Hypothalamus (tissue), 51 donors: ENCODE measurements at places on chromosomes 2 and 18.

DNA sequence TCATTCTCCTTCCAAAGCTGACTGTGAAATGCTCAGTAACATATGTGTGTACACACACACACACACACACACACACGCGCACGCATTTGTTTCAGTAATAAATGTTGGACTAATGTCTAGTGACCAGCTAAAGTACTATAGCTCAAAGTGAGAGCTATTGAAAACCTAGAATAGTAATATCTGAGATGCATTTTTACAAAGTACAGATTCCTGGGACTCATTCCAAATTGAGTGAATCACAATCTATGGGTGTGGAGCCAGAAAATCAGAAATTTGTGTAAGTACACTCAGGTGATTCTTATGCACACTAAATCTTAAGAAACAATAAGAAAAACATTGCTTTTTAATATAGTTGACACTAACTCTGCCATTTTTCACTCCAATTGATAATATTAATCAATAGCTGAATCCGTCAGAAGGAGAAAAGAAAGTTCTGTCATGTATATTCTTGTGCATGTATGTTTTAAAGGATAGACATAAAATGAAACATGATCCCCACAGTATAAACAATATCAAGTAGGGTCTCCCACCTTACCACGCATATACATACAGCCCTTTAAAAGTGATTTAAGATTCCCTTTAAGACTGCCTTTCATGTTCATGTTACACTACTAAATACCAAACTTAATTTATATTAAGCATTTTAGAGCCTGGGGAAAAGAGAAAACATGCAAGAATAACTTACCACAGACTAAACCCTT, 123.5 kb downstream of the ATAD2B start:
- DNase-seq, result no peak

DNA sequence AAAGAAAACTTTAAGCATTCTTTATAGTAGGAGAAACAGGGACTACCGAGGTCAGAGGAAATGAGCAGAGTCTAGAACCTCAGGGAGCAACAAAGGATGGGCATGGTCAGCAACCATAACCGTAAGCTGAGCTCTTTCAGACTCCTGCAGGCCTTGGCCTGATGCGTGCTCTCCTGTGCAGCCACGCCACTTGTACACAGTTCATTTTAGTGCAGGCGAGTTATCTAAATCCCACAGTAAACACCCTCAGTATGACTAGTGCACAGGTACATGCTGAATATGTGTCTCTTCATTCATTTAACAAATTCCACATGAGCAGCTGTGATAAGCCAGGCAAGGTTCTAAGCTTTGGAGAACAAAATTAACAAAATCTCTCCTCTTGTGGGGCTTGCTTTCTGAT, 401.2 kb upstream of the RAB12 start:
- DNase-seq, result no peak

DNA sequence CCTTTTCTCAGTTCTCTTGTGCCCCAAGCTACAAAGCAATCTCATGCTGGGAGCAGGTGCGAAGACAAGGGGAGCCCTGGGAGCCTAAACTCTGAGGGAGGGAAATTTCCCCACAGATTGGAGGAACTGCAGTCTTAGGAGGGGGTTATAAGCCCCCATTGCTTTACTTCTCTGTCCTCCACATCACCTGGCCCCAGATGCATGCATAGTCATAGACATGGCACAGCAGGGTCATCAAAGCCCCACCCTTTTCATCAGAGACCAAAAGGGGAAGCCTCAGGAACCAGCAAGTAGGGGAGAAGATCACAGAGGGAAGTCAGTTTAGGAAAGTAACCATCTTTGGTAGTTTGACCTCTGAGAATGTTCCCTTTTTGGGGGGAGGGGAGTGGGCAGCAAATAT, 33.7 kb downstream of the LANCL1 start:
- no peak for DNase-seq

- peak; percentile 92 for DNase-seq
These were observed 156.4 kb upstream of the XPO1 start for GRCh38 chr2:61694312-61695274.

DNA sequence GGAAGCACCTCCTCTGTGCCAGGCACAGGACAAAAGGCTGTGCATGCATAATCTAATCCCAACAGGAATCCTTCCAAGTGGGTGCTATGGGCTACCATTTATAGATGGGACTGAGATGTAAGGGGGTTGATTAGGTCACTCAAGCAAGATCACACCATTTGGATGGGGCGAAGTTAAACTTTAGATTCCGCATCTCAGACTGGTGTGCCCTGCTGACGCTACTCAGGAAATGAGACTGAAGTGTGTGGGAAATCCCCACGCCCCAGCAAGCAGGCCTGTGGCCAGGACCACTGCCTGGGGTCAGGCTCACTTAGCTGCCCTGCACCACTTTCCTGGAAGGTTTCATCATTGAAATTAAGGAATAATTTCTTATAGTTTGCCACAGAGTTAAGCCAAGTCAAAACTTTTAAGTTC, 70.5 kb upstream of the PPP1CB start:
- DNase-seq, result peak; percentile 25

- no peak for DNase-seq
These were observed 367.6 kb upstream of the CWC22 start for GRCh38 chr2:180374502-180375281.

GRCh38 chr18:12811191-12811950, 72.7 kb downstream of the PTPN2 start:
- no peak for DNase-seq

- DNase-seq, result no peak
These were observed 59.1 kb downstream of the ACSL3 start for GRCh38 chr2:222919841-222920526.

DNA sequence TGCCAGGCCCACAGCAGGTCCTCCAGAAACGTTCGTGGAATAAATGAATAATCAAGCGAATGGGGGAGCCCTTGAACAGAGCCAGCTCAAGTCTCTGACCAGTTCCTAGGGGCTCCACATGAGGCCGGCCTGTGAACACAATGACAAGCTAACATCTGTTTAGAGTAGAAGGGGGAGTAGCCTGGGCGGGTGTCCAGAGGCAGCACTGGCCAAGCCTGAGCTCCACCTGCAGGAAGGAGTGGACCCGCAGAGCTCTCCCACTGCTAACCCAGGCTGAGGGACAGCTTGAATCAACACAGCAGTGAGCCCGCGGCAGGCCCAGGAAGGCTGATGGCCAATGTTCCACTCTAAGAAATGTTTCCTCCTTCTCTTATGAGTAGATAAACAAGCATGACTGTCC, 234.8 kb upstream of the RAB6C start:
- DNase-seq, result no peak

DNA sequence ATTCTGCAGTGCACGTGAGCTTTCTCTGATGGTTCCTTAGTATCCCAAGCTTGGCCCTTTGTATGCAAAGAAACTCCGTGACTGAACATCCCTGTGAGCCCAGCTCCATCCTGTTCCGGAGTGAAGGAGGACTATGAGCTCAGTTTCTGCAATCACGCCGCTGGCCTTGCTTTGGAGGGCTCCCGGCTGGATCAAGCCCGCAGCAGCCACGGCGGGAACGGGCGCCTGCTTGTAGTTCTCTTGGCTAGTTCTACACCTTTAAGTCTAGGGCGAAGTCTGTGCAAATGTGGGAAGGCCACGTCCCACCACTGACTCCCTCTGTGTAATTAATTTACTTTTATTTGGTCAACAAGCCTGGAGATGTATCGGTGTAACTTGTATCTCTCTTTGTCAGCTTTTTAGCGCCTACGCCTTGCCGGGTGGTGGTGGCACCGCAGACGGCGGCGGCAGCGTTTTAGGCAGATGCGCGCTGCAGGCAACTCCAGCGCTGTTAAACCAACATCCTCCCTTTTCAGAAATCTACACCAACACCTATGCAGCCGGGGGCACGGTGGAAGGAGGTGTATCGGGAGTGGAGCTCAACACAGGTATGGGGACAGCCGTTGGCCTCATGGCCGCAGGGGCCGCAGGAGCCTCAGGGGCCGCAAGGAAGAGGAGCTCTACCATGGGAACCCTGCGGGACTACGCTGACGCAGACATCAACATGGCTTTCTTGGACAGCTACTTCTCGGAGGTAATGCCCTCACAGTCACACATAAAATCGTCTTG, 34.3 kb downstream of the DSG4 start:
- no peak for DNase-seq

GRCh38 chr2:220966636-220967035, 605.5 kb downstream of the EPHA4 start:
- no peak for DNase-seq

DNA sequence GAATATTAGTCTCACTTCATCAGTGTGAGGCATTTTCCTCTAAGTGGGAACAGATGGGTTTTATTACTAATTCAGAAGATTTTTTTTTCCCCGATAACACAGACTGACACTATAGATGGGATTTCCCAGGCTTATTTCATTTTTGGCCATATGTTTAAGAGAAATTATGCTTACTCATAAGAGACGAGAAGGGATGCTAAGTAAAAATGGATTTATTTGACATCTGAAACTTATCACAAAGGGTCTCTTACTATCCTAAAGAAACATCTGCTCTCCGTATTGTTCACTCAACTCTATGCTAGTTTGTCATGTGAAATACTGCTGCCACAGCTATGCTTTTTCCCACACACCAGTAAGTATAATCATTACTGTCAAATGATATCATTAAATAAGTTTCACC, 1476.3 kb downstream of the LRP1B start:
- no peak for DNase-seq

DNA sequence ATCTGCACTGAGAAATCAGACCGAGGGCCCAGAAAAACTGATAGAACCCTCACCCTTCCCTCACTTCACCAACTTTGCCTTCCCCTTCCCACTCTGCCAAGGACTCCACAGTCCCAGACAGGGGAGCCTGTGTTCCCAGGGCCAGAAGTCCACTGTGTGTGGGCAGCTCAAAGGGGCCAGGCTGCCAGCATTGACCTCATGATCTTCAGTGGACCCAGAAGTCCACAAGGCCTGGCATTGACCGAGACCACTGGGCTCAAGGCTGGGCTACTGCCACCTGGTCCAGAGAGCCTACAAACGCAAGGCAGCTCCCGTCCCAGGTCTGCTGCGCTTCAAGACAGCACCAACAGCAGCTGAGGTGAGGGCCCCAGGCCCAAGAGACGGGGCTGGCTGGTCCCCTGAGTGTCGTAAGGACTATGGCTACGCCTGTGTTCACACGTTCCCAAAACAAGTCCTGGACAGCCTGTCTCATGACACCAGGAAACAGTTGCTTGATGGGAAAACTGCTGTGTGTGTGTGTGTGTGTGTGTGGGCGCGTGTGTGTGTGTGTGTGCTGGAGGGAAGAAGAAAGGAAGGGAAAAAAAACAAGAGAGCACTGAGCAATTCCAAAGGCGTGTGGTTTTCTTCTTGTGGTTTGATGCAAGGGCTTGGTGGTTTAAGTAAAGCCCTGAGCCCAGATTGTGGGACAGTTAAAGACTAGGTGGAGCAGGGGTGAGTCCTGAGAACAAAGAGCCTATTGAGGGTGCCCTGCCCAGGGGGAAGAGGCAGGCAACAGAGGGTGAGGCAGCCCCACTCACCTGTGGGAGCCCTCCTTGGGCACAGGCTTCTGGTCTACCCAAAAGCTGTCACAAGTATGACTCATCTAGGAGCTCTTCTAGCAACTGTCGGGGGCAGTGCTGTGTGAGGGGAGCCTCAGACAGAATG, 46.6 kb upstream of the ZBTB7C start:
- no peak for DNase-seq

GRCh38 chr2:11777066-11777782, 30.8 kb downstream of the LPIN1 start:
- no peak for DNase-seq

DNA sequence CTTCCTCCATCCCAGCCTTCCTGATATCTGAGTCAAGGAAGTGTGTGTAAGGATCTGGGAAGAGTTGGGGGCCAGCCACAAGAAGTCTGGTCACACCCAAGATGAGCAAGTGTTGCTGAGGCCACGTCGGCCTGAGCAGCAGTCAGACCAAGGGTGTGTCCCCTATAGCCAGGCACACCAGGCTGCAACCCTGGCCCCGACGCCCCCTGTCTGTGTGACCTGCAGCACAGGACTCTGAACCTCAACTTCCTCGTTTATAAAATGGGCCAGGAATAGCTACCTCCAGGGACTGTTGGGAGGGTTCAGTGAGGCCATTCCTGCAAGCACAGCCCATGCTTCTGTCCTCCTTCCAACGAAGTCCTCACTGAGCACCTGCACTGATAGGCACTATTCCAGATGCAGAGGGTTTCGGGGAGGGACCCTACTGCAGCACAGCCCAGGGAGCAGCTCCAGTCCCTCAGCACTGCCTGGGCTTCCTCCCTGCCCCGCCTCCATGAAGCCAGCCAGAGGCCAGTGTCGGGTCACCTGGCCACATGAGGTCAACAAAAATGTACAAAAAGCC, 13.3 kb downstream of the LIMS2 start:
- no peak for DNase-seq

GRCh38 chr2:138974651-138975050, 194.5 kb upstream of the NXPH2 start:
- no peak for DNase-seq

DNA sequence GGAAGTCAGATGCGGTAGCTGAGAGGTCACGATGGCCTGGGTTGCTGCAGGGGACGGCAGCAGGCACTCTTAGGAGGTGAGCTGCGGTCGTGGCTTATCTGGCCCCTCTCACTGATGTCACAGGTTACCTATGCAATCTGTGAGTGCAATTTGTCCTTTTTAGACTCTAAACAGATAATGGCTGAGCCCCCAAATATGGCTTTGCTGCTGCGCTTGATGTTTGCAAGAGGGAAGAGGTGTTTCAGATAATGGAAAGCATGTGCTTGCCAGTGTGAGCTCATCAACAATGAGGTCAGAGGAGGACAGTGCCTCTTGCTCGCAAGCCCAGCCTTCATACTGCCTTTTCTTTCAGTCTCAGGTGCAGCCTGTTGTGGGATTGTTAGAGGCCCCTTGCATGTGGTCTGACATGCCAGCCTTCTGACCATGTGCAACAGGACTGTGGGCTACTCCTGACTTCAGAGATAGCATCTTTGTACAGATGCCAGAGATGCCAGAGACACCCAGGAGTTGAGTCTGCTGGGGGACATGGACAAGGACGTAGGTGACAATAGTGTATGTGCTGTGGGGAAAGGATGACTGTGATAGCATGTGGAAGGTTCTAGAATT, 151.3 kb downstream of the TANC1 start:
- no peak for DNase-seq

DNA sequence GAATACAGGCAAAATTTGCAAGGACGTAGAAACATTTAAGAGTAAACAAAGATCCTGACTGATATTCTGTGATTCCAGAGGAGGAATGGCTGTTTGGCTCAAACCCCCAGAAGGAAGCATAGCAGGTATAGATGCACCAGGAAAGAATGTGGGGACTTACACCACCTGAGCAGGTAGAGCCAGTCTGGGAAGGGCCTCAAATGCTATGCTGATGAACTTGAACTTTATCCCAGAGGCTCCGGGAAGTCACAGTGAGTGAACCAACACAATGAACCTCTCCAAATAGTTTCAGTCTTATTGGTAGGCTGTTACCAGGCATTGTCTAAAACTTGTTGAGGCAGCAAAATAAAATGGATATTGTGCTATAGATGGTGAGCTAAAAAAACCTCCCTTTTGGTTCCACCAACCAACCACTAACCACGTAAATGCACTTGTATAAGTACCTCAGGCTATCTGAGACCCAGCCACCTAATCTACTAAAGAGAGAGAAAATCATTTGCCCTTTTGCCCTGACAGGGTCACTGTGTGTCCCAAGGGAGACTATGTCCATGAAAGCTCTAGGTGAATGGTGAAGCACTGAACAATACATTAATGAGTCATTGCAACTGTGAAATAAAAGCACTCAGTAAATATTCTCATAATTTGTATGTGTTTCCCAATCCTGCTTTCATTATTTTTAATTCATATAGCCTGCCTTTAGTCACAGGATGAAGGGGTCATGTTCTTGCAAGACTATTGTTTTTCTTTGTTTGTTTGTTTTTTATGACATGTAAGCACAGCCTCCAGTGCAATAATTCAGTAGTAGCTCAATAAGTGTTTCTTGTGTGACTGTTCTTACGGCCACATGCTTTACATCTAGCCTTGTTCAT, 911.6 kb downstream of the EPHA4 start:
- DNase-seq, result no peak

- no peak for DNase-seq
These were observed 7.1 kb upstream of the CERS6 start for GRCh38 chr2:168448980-168449379.
